Stimulated activated CD4-positive, alpha-beta T cell treated with anti-CD3 and anti-CD28 coated beads, Interleukin-1b, Interleukin-23, amount 100 ng/mL, for 4 hours (primary cell): ENCODE measurements at places on chromosomes 2 and 18.

- no peak for DNase-seq
Measured at GRCh38 chr2:25639696-25640095, 33.7 kb downstream of the DTNB start.

DNA sequence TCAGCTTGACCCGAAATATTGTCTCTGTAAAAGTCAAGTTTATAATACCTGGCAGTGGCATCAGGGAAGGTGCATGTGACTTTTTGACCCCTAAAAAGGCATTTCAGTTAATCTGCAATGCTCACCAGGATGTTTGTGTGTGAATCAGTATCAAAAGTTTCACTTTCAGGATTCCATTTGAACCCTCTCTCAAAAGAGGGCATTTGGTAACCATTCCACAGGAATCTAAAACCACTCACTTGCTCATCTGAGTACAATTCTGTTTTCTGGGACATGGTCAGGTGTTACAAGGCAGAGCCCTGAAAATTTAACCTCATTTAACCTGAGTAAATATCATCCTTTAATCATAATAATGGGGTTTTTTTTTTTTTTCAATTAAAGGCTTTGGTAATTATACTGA, 77.9 kb upstream of the KLF7 start:
- no peak for DNase-seq

DNA sequence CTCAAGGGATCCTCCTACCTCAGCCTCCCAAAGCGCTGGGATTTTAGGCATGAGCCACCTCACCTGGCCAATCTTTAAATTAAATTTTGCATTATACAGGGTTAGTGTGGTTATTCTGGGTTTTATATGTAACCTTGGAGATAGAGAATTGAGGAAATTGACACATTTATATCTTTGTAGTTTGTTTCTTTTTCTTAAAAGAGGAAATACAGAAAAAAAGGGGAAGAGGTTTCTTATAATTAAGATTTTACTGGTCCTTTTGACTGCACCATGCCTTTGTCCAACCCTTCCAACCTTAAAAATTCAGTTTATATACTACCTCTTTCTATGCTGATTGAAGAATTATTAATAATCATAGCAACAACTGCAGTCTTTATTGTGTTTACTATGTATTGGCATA, 210.1 kb upstream of the STON1 start:
- DNase-seq, result no peak

- no peak for DNase-seq
Measured at GRCh38 chr2:235500761-235501672, 7.2 kb downstream of the AGAP1 start.

DNA sequence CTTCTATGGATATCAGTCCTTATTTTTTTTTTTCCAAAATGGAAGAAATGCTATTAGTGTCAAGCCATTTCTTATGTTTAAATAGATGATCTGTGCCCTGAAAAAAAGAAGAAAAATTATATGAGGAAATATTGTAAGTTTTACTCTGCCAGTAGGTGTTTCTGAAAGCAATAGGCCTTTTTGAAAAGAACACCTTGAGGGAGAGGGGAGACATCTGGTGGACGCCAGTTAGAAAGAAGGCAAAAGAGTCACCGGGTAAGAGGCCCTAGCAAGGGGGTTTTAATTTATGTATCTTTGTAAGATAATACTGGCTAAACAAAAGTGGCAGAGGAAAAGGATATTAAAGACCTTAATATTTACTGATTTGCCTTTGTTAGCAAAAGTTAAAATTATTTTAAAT, 56.1 kb downstream of the DYNAP start:
- no peak for DNase-seq
